Pulmonary artery endothelial cell (primary cell): ENCODE measurements at places on chromosomes 1 and 21.

GRCh38 chr1:190212450-190212849, 265.2 kb downstream of the BRINP3 start:
- no peak for DNase-seq

- DNase-seq, result no peak
Measured at GRCh38 chr1:209542585-209542984, 40.9 kb upstream of the CAMK1G start.

DNA sequence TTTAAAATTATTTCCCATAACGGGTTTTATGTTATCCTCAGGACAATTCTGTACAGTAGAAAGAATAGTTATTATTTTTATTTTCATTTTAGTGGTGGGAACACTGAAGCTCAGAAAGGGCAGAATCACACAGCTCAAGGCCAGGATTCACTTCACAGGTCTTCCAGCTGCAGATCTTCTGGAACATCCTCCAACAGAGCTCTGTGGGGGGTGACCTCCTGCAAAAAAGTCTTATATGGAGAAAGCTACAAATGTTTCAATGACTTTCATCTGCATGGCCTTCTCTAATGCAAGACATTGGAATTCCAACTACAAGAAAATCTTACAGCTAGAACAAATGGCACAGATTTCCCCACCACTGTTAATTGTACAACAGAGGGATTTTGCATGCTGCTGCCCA, 64.2 kb downstream of the SEC16B start:
- no peak for DNase-seq

- peak; percentile 100 for DNase-seq
Measured at GRCh38 chr21:43585924-43586413, 73.3 kb downstream of the HSF2BP start.

- DNase-seq, result no peak
Measured at GRCh38 chr21:25862596-25862995, 127.8 kb downstream of the GABPA start.

DNA sequence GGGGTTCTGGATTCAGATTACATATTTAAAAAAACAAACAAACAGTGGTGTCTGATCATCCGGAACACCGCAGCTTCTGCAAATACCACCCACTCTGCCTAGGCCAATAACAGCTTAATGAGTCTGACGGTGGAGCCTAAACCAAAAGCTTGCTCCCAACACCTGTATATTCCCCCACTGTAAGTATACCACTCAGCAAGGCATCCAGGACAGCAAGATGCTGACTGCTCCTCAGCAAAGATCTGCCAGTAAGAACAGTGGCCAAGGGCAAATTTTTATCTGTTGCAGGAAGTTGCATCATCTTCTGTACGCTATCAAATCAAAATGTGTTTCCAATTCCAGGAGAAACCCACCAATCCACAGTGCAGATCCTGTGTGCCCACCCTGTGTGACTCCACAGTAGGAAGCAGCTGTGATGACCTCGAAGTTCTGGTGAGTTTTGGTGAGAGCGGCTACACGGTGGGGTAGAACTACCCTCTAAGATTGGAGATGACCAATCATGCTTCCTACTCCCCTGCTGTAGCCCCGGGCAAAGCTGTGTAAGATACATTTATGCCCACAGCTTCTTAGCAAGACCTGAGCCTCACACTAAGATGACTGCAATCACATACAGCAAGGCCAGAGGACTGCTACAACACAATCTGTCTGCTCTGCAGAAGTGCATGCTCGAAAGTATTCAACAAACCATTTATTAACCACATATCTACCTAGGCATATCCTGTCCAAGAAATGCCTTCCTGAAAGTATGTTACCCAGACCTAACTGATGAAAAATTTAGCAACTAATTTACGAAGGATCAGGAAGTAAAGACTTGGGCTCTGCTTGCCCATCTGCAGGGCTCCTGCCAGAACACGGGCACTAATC, 30.5 kb downstream of the SIPA1L2 start:
- DNase-seq, result no peak
